ENCODE measurements at places on chromosomes 12 and 14.

DNA sequence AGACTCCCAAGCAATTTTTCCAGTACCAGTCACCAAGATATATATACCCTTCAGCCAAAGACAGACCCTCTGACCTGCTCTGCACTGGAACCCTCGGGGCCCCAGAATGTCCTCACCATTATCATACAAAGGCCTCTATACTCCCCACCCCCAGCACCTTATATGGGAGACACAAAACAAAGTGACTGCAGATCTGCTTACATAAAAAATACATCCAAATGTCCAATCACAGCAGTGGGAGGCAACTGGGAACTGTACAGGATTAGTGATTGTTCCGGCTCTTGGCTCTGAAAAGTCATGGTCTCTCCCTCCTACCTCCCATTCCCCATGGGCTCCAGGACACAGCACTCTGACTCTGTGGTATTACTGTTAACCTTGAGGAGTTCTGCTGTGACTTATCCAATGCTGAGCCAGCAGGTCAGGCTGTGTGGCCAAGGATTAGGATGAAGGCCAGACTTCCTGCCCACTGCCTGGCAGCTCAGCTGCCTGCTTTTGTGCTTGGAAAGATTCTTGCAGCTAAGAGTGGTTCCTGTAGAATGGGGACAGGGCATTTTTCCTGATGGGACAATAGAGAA, 13.7 kb downstream of the OXA1L start:
- no peak for DNase-seq

- no peak for DNase-seq
Observed at GRCh38 chr12:123948796-123949769, 23.5 kb downstream of the CCDC92 start.

DNA sequence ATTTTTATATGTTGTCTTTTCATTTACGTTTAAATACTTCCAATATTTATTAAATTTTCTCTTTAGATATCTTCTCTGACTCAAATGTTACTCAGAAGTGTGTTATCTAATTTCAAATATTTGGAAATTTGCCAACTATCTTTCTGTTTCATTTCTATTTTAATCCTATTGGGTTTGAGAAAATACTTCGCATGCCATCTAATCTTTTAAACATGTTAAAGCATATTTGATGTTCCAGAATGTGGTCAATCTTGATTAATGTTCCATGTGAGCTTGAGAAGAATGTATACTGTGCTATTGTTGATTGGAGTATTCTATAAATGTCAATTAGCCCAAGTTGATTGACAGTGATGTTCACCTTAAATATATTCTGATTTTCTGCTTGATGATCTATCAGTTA, 11.9 kb upstream of the DCN start:
- DNase-seq = peak; percentile 79

DNA sequence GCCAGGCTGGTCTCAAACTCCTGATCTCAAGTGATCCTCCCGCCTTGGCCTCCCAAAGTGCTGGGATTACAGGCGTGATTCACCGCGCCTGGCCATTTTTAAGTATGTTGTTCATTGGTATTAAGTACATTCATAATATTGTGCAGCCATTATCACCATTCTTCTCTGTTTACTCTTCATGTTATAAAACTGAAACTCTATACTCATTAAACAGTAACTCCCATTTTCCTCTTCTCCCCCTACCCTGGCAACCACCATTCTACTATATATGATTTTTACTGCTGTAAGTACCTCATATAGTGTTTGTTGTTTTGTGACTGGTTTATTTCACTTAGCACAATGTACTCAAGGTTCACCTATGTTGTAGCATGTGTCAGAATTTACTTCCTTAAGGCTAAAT, 23.1 kb downstream of the METAP2 start:
- no peak for DNase-seq

DNA sequence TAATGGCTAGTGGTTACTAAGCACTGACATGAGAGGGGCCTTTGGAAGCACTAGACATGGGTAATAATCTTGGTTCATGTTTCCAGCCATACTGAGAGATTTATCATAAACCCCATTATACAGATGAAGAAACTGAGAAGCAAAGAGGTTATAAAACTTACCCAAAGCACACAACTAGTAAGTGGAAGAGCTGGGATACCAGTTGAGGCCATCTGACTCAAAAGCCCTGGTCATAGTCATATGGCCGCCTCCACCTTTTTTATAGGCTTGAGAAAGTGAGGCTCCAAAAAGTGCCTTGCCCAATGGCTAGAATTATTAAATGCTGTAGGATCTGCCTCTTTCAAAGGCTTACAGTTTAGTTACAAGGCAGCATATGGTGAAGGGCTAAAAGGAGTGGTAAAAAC, 944 bp downstream of the TXNRD1 start:
- no peak for DNase-seq

- DNase-seq = no peak
Observed at GRCh38 chr14:102015045-102015685, 50.8 kb downstream of the DYNC1H1 start.

GRCh38 chr12:26809611-26810285, 23.2 kb downstream of the ITPR2 start:
- DNase-seq = no peak

- no peak for DNase-seq
Observed at GRCh38 chr14:52089218-52089617, 20.4 kb upstream of the NID2 start.

- no peak for DNase-seq
Observed at GRCh38 chr12:19675361-19675760, 236.1 kb downstream of the AEBP2 start.
